Aortic smooth muscle cell (primary cell): ENCODE measurements at places on chromosomes 3 and 15. TPM values are rescaled to one million over a fixed set of nuclear protein-coding genes. Genes with fewer than 3 reads are reported as not detected.

CLSTN2 gene
- total RNA-seq: 2.2 and 3.0 TPM in 2 replicates

BBX gene
- 71.6 and 76.0 TPM in 2 replicates for total RNA-seq

STAC gene
- 16.6 and 20.1 TPM in 2 replicates for total RNA-seq

MEX3B gene
- total RNA-seq: 1.6 and 2.5 TPM in 2 replicates

AGTR1 gene
- 0.37 and 0.40 TPM in 2 replicates for total RNA-seq

ISLR gene
- 69.2 and 95.8 TPM in 2 replicates for total RNA-seq

CYP8B1 gene
- not detected in 2 replicates for total RNA-seq

SEMA6D gene
- total RNA-seq: 7.1 and 8.1 TPM in 2 replicates

TTLL13 gene
- total RNA-seq: under 0.01 and 0.12 TPM in 2 replicates

C15orf39 gene
- total RNA-seq: 2.4 and 4.0 TPM in 2 replicates

TTC23 gene
- total RNA-seq: 24.4 and 27.4 TPM in 2 replicates

FBXL22 gene
- 0.50 and 0.66 TPM in 2 replicates for total RNA-seq

C2CD4A gene
- total RNA-seq: 0.06 and 0.26 TPM in 2 replicates

CCDC9B gene
- 102 and 109 TPM in 2 replicates for total RNA-seq

GMPPB gene
- 27.7 and 37.3 TPM in 2 replicates for total RNA-seq

CHL1 gene
- not detected in 2 replicates for total RNA-seq

COL7A1 gene
- total RNA-seq: 5.4 and 6.0 TPM in 2 replicates

BTD gene
- total RNA-seq: 20.5 and 23.6 TPM in 2 replicates

ITIH4 gene
- 2.6 and 4.8 TPM in 2 replicates for total RNA-seq

SEMA7A gene
- total RNA-seq: 0.87 and 1.5 TPM in 2 replicates

ZBBX gene
- 0.06 TPM in 1 of 2 replicates, not detected in the other for total RNA-seq

APOD gene
- 0.13 TPM in 1 of 2 replicates, not detected in the other for total RNA-seq

FAM81A gene
- total RNA-seq: 0.13 and 0.25 TPM in 2 replicates

GP5 gene
- 0.26 and 0.44 TPM in 2 replicates for total RNA-seq

FAM3D gene
- 0.13 and 0.19 TPM in 2 replicates for total RNA-seq

TP63 gene
- total RNA-seq: 0.12 and 0.53 TPM in 2 replicates

UNC13C gene
- 0.56 TPM in 1 of 2 replicates, not detected in the other for total RNA-seq

CYP1A2 gene
- not detected in 2 replicates for total RNA-seq

FETUB gene
- total RNA-seq: not detected in 2 replicates

BUB1B gene
- 13.2 and 21.9 TPM in 2 replicates for total RNA-seq

CHRNB4 gene
- total RNA-seq: not detected in 2 replicates

GOLGA8S gene
- under 0.01 and 0.06 TPM in 2 replicates for total RNA-seq

TXNRD3 gene
- 8.7 and 9.8 TPM in 2 replicates for total RNA-seq

KLHL18 gene
- 13.5 and 18.1 TPM in 2 replicates for total RNA-seq

TAGLN3 gene
- not detected in 2 replicates for total RNA-seq

LEKR1 gene
- 0.19 and 0.26 TPM in 2 replicates for total RNA-seq

AMT gene
- total RNA-seq: 1.1 and 1.5 TPM in 2 replicates

TICRR gene
- 1.2 and 2.5 TPM in 2 replicates for total RNA-seq

GRK7 gene
- total RNA-seq: not detected in 2 replicates

EPHB1 gene
- total RNA-seq: 1.2 and 1.5 TPM in 2 replicates

CFAP100 gene
- not detected in 2 replicates for total RNA-seq

SOX2 gene
- not detected in 2 replicates for total RNA-seq
